ENCODE measurements at places on chromosomes 5 and 9.

- DNase-seq = no peak
Observed at GRCh38 chr5:159775890-159776289, 140.4 kb upstream of the ADRA1B start.

DNA sequence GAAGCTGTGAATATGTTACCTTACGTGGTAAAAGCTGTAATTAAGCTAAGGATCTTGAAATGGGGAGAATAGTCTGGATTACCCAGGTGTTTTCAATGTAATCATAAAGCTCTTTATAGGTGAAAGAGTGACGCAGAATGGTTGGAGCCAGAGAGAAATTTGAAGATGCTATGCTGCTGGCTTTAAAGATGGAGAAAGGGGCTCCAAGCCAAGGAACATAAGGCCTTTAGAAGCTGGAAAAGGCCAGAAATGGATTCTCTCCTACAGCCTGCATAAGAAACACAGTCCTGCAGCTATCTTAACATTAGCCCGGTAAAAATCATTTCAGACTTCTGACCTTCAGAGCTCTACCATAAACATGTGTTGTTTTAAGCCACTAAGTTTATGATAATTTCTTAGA, 243.3 kb upstream of the VLDLR start:
- no peak for DNase-seq

GRCh38 chr5:21810737-21811316, 1042.3 kb downstream of the CDH12 start:
- no peak for DNase-seq

- DNase-seq = no peak
Observed at GRCh38 chr5:32589416-32589815, 4.1 kb downstream of the SUB1 start.

DNA sequence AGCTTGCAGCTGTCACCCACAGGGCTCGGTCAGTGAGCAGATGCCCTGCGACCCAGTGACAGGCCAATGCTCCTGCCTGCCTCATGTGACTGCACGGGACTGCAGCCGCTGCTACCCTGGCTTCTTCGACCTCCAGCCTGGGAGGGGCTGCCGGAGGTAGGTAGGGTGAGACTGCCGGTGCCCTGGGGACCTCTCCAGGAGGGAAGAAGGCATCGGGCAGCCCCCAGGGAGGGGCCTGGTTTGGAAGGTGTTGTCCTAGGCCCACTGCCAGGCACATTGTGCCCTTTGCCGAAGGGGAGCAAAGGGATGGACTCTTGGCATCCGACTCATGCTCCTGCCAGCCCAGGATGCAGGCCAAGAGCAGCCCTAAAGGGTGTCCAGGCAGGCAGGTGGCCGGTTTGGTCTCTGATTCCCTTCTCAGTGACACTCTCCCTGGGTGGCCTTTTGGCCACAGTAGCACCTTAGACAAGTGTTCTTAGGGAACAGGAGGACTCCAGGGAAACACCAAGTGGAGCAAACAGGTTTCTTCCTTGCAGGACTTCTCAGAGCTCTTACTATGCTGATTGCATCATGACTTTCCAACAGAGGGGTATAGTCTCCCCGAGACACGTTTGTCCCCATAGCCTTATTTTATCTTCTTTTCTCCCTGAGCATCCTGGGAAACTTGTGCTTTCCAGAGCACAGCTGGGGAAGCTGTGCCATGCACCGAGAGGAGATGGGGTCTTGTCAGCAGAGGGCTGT, 28.1 kb upstream of the AIF1L start:
- DNase-seq = no peak

DNA sequence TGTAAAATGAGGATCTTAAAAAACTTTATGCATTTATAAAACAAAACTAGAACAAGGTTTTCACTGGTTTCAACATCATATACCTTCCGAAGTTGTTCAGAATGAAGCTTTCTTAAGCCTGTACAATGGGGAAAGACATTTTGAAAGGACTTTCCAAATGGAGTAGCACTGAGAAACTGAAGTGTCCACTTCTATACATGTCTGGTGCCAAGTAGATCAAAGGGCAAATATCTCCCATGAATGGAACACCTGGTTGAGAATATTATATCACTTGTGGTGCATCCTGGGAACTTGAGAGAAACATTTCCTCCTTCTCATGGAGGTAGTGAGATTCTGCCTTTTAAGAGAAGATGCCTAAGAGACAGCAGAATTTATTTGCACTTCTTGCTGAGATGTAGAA, 182.1 kb upstream of the ACTBL2 start:
- no peak for DNase-seq

DNA sequence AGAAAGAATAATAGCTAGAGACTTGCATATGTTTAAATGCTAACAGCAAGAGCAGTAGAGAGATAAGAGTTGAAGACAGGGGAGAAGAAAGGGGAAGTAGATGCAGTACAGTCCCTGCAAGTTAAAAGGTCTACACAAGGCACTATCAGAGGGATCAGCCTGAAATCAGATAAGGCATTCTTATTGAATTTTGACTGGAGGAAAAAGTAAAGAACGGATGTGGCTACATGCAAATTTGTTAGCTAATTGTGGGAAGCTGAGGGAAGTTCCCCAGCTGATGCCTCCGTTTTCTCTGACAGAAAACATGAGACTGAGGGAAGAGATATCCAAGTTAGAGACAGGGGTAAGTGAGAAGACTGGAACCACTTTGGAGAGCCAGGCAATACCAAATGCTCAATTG, 12.9 kb upstream of the RHOBTB3 start:
- no peak for DNase-seq

DNA sequence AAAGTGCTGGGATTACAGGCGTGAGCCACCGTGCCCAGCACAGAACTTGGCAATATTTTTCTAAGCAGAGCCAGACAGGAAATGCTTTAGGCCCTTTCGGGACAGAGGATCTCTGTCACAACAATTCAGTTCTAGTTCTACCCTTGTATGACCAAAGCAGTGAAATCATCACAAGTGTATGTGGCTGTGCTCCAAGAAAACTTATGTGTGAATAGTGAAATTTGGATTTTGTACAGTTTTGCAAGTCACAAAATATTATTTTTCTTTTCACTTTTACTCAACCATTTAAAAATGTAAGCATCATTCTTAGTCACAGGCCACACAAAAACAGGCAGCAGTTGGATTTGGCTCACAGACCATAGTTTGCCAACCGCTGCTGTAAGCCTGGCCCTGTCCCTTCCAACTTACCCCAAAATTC, 20.4 kb upstream of the PRUNE2 start:
- DNase-seq = no peak

DNA sequence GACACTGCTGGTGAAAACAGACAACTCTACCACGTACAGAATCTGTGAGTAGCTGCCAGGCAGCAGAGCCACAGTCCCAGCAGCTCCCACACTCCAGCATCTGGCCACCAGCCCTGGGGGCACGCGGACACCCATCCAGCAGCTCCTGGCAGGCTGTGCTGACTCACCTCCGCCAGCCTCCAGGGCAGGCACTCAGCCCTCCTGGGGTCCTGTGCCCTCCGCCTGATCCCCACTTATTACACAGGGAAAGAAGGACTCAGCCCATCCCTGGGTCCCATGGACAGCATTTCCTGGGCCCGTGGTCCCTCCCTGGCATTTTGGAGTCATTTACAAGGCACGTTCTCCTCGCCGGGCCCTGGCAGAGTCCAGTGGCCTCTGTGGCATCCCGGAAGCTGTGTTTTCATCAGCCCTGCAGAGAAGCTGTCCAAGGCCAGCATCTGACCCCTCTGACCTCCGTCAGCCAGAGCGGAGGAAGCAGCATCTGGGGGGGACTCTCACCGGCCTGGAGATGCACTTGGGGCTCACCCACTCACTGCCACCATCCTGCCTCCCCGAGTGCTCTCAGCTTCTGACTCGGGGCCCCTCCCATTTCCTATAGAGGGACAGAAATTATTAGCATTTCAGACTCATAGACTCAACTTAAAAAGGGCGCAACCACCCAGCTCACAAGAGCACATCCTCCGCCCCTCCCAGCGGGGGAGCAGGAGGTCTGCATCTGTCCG, 21.6 kb downstream of the PAEP start:
- no peak for DNase-seq

- DNase-seq = no peak
Observed at GRCh38 chr5:160957312-160957861, 105.4 kb upstream of the ATP10B start.

DNA sequence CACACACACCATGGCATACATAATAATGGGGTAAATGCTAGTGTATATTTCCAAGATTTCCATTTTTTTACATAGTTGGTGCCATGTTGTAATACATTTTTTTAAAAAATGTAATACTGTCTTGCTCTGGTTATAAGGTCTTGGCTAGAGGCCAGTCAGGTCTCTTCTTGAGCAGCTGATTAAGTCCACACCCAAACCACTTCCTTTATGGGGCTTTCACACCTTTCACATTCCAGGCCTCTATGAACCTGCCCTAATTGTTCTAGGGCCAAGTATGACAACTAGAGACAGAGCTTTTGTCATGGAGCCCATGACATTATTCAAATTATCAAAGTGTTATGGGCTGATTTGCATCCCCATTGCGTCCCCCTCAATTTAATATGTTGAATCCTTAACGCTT, 495.6 kb upstream of the CTNND2 start:
- no peak for DNase-seq

DNA sequence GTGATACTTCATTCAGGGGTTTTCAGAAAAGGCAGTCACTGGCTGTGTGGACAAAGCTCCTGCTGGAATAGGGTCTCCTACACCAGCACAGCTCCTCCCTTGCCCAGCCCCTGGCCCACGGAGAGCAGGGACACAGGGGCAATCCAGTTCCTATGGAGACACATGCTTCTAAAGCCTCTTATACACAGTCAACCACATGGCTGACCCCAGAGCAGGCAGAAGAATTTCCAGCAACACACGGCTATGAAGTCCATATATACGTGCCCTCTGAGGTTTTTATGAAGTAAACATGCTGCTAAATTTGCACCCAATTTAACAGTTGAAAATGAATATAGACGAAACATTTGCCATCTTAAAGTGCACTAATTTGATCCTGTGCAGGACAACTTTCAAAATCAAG, 19.4 kb downstream of the PSMB7 start:
- DNase-seq = no peak

GRCh38 chr9:11702548-11702947, 990.6 kb upstream of the TYRP1 start:
- no peak for DNase-seq

- peak; percentile 56 for DNase-seq
Observed at GRCh38 chr5:173917788-173918786, 29.9 kb downstream of the CPEB4 start.

Measured in CD4-positive, alpha-beta T cell treated with Interleukin-15 for 1 hour (primary cell).